ENCODE measurements at places on chromosomes 16 and 17.

DNA sequence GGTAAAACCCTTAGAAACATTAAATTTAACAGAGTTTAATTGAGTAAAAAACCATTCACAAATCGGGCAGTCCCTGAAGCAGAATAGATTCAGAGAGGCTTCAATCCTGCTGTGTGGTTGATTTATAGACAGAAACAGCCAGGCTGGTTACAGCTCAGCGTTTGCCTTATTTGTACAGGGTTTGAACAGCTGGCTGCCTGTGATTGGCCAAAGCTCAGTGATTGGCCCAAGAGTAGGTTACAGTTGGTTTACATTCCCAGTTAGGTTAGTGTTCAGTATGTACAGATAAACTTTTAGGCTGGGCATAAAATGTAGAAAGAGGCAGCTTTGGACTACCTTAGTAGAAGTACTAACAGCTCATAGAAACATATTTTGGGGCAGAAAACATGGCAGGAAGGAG, 210.4 kb upstream of the ELAC2 start:
- no peak for DNase-seq

DNA sequence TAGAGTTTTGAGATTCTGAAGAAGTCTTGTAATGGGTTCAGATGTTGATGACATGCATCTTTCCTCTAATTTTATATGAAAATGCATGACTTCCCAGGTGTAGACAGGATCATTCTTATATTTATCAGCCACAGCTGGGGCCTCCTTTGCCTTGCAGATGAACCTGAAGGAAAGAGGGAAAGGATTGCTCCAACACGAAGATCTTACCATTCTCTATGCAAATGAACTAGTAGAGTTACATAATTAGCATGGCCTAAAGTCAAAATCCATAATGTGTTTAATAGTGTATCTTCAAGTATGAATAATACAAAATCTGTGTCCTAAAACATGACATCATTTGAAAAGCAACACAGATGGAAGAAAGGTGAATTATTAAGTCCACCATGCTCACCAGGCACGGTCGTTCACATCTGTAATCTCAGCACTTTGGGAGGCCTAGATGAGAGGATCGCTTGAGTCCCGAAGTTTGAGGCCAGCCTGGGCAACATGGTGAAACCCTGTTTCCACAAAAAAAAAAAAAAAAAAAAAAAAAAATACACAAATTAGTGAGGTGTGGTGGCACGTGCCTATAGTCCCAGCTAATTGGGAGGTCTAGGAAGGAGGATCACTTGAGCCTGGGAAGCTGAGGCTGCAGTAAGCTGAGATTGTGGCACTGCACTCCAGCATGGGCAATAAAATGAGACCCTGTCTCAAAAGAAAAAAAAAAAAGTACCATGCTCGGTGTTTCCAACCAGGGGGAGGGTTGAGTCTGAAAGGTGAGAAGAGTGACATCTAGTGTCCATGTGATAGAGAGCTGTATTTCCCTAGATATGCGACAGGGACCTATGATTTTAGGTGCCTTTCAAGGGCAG, 6.3 kb downstream of the VWA3A start:
- no peak for DNase-seq

GRCh38 chr16:27972500-27972899, 91.0 kb downstream of the GSG1L start:
- DNase-seq: peak; percentile 35

- DNase-seq: peak; percentile 62
Measured at GRCh38 chr17:1736348-1737281, 6.1 kb upstream of the SERPINF2 start.

DNA sequence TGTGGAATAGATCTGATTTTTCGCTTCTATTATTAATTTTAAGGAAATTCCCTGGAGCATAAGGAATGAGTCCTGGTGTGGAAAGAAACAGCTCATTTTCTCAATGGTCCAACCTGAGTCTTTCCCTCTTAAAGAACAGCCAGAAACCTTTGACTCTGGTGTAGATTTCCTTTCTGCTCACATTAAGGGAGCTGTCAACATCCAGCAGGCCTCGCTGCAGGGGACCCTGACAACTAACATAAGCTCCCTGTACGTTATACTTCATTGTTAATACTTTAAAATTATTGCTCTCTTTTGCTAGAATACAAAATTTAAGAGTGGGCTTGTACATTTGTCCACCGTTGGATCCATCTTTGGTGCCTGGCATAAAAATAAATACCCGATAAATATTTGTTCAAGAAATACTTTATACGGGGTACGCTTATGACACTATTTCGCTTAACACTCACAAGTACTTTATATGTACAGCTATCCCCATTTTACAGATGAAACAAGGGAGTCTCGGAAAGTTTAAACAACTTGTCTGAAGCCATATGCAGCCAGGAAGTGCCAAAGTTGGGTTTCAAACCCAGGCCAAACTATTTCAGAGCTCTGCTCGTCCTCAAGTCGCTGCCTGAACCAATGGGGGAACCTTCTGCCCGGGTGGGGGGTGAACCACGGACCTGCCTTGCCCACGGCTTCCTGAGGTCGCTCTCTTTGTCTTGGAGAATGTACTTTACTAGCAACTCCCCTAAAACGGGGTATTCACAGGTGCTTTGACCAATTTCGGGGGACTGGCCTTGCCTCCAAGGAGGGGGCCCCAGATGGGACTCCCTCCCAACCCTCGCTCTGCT, 611 bp downstream of the SMARCE1 start:
- DNase-seq: no peak

DNA sequence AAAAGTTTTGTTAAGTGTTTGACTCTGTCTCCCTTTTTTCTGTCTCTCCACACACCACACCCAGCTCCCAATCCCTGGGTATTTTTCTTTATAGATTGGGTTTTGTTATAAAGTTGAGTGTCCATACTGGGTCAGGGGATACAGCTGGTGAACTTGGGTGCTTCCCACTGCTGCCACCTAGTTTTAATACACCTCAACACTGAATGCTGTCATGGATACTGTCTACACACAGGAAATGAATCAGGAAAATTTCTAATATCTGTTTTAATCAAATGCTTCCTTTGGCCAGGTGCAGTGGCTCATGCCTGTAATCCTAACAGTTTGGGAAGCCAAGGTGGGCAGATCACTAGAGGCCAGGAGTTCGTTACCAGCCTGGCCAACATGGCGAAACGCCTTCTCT, 5.3 kb upstream of the TAOK1 start:
- DNase-seq: no peak

GRCh38 chr16:56950881-56951771, 10.6 kb upstream of the CETP start:
- peak; percentile 48 for DNase-seq

- no peak for DNase-seq
Measured at GRCh38 chr16:74078511-74079231, 217.9 kb upstream of the PSMD7 start.

- DNase-seq: no peak
Measured at GRCh38 chr16:81694494-81695280, 84.4 kb upstream of the PLCG2 start.

- DNase-seq: no peak
Measured at GRCh38 chr17:48299760-48300159, 130.3 kb downstream of the SKAP1 start.

- DNase-seq: no peak
Measured at GRCh38 chr17:8489841-8490240, 54.2 kb downstream of the NDEL1 start.
